Activated CD4-positive, alpha-beta memory T cell treated with anti-CD3 and anti-CD28 coated beads for 36 hours (primary cell): ENCODE measurements at places on chromosomes 4 and X. TPM values are rescaled to one million over a fixed set of nuclear protein-coding genes. Genes with fewer than 3 reads are reported as not detected.

TKTL2 gene
- total RNA-seq: not detected

DNA sequence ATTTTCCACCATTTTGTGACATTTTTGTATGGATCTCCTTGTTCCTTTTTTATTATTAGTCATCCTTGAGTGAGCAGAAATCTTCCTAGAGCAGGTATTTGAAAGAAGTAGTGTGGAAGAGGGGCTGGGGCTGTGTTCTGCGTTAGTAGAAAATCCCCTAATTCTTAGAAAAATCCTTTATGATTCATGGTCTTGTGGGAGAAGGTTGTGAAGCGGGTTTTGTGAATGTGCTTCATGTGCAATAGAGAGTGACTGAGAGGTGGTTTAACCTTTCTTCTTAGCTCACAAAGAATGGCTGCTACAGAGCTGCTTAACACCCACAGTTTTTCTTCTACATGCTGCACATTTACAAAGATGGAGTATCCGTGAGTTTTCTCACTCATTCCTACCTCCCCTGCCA, 220.5 kb downstream of the IDS start:
- peaks cover 4% of the 10 kb centered on the region for H3K27me3 ChIP-seq
- no peak overlapping the region for H3K27ac ChIP-seq
- DNase-seq: no peak
- no peaks in the 10 kb centered on the region for H3K36me3 ChIP-seq
- peaks cover 11% of the 10 kb centered on the region for H3K4me1 ChIP-seq
- no peak overlapping the region for H3K4me3 ChIP-seq

GRCh38 chr4:43778187-43778915, 670.3 kb downstream of the KCTD8 start:
- H3K27me3 ChIP-seq: no peaks in the 10 kb centered on the region
- H3K4me3 ChIP-seq: no peak overlapping the region
- no peak for DNase-seq
- H3K4me1 ChIP-seq: no peaks in the 10 kb centered on the region

FRG2 gene
- not detected for total RNA-seq

- H3K4me1 ChIP-seq: peaks cover 43% of the 10 kb centered on the region
- H3K36me3 ChIP-seq: no peaks in the 10 kb centered on the region
- peak; percentile 51 for DNase-seq
- no peak overlapping the region for H3K4me3 ChIP-seq
These were observed 53.0 kb downstream of the COQ2 start for GRCh38 chr4:83231620-83232076.

- no peak for DNase-seq
- no peaks in the 10 kb centered on the region for H3K4me1 ChIP-seq
- no peak overlapping the region for H3K4me3 ChIP-seq
- H3K27ac ChIP-seq: no peak overlapping the region
- H3K36me3 ChIP-seq: peaks cover 6% of the 10 kb centered on the region
These were observed 18.6 kb downstream of the ITGB1BP2 start for GRCh38 chrX:71320126-71320525.

- H3K27me3 ChIP-seq: no peaks in the 10 kb centered on the region
- no peaks in the 10 kb centered on the region for H3K36me3 ChIP-seq
- no peak overlapping the region for H3K27ac ChIP-seq
- DNase-seq: no peak
- no peak overlapping the region for H3K4me3 ChIP-seq
- H3K4me1 ChIP-seq: no peaks in the 10 kb centered on the region
These were observed 97.8 kb upstream of the USP9X start for GRCh38 chrX:40987413-40987812.
